ENCODE measurements at places on chromosomes 13 and 19.

DNA sequence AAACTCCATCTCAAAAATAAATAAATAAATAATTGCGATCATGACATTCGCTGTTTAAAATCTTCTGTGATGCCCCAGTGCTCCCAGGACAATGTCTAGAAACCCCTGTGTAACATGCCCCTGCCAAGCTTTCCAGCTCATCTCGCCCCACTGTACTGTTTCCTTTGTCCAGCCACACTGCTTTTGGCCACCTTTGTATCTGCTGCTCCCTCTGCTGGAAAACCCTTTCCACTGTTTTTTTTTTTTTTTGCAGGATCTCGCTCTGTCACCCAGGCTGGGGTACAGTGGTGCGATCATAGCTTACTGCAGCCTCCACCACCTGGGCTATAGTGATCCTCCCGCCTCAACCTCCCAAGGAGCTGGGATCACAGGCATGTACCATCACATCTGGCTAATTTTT lies 7.5 kb downstream of the PLAUR start:
- no peak for DNase-seq

- DNase-seq = peak; percentile 99
These were observed 15.4 kb upstream of the SIGLEC6 start for GRCh38 chr19:51546650-51547396.

DNA sequence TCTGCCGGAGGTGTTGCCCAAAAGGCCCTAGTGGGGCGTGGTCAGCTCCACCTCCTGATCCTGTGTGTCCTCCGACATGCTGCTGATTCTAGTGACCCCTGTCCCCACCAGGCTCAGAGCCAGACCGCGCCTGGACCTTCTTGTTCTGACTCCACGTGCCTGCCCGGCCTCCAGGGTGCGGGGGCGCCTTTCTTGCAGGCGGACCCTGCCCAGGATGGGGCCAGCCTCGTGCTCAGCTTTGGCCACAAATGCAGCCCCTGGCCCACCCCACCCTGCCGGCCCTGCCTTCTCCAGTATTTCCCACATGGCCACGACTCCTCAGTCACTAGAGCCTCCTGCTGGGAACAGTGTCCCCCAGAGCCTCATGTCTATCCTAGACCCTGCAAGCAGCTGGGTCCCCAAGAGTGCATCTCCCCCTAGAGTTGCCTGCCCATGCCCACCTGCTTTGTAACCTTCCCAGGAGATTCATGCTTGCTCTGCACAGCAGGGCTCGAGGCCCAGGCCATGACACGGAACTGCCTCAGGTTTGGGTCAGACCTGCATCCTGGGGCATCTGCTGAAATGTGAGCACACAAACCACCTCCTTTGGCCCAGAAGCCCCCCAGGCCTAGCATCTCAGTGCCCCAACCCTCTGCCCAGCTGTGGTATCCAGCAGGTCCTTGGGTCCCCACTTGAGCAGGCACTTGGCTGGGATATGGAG lies 27.0 kb downstream of the TMEM161A start:
- DNase-seq = no peak

DNA sequence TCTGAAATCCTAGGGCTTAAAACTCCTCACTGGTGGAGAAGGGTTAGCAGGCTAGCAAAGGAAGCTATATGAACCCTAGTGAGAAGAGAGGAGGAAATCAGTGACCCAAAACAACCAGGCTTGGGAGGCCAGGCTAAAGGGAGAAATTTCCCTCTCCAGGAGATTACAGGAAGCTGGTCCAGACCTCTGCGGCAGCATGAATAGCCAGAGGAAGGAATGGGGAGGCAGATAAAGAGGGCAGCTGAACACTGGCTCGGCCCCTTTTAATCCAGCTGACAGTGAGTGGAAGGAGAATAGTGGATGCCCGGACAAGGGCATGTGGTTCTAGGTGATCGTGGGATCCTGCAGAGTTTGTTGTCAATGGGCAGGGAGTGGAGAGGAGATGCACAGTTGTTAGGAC lies 130.6 kb downstream of the COG6 start:
- no peak for DNase-seq

GRCh38 chr19:14544977-14545715 lies 15.8 kb downstream of the TECR start:
- DNase-seq = no peak

- no peak for DNase-seq
These were observed 25.1 kb downstream of the CARD8 start for GRCh38 chr19:48230555-48231129.

GRCh38 chr13:57813651-57814050 lies 182.1 kb downstream of the PCDH17 start:
- DNase-seq = no peak

DNA sequence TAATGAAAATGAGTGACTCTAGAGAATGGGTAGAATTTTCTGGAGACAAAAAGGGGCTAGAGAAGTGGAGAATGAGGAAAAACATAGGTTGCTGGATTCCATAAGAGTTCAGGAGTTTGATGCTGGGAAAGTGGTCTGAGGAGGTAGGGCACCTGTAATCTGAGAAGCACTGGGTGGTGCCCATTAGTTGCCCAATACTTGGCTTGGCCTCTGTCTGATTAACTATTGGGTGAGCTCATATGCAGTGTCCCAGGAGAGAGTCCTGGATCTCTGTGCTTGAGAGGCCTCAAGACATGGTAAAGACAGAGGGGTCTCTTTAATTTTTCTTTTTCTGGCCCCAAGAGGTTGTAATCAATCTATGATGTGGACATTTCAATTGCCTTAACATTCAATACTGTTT lies 390.1 kb downstream of the TDRD3 start:
- DNase-seq = no peak

DNA sequence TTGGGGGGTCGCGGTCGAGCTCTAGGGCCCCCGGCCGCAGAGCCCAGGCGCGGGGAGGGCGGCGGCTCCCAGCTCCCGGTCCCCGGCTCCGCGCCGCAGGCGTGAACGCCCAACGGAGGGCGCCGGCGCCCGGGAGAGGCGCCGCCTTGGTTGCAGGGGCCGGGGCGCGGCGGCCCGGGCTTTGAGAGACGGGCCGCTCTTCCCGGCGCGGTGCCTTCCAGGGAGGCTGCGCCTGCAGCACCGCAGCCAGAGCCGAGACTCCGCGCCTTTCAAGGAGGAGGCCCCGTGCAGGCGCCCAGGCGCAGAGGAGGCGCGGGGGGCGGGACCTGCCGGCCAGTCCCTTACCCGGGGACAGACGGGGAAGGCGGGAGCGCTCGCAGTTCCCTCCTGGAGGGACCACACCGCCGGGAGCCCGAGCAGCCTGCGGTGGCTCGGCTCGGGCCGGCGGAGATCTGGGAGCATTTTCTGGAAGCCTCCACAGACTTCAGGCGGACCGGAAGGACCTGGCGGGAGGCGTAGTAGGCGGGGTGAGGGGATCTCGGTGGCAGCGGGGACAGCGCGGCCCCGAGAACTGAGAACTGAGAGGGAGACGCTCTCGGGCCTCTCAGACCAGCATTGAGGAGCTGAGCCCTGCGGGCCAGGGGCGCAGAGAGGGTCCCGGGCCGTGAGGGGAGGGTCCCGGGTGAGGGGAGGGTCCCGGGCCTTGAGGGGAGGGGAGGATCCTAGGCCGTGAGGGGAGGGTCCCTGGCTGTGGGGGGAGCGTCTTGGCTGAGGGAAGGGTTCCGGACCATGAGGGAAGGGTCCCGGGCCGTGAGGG lies 25.5 kb upstream of the MCF2L start:
- no peak for DNase-seq

DNA sequence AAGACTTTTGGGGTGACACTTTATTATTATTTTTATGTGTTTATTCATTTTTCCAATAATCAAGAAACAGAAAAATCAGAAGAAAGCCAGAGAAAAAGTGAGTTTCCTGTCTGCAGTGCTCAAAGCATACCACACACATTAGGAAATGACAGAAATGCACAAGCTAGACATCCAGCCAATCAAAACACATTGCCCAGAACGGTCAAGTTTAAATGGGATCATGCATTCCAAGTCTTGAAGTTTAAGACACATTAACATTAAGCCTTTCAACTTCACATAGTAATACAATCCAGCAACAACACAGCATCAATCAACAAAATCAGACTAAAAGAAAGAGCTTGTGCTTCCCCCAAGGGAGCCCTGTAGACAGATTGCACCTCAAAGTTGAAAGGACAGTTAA lies 28.7 kb upstream of the MEDAG start:
- no peak for DNase-seq

All from GF-D8 (cell line).